ENCODE measurements at places on chromosomes 4 and X.

GRCh38 chr4:182235021-182235795, 8.0 kb upstream of the TENM3 start:
- no peak for DNase-seq

DNA sequence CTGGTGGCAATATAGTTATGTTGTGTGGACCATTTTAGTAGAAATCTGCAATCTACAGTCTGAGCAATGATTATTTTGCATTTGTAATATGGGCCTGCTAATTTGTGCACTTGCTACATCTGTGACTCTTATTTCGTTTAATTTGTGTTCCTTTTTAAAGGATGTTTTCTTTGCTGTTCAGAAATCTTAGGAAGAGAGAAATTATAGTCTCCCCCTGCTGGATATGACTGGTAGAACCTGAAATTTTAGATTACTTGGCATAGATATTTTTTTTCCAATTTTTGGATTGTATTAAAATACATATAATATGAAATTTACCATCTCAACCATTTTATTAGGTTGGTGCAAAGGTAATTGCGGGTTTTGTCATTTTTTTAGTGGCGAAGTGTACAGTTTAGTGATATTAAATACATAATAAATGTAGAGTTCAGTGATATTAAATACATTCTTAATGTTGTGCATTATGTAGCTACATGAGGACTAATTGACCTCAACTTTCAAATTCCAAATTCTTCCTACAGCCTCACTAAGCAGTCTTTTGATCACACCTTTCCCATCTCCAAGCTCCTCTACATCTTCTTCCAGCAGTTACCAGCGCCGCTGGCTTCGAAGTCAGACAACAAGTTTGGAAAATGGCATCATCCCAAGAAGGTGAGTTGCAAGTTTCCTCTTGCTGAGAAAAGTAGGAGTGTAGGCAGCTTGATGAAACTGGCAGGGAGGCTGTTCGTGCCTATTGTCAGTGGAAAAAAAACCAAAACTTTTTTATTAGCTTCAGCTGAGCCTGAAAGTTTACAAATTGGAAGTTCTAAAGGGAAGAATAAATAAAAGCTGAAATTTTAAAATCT, 82.2 kb downstream of the FNIP2 start:
- no peak for DNase-seq

GRCh38 chr4:6278801-6279197, 9.1 kb downstream of the WFS1 start:
- DNase-seq = no peak

- DNase-seq = no peak
Measured at GRCh38 chr4:8112672-8113071, 45.9 kb downstream of the ABLIM2 start.

GRCh38 chr4:149751174-149751573, 64.5 kb downstream of the IQCM start:
- DNase-seq = no peak

- DNase-seq = no peak
Measured at GRCh38 chrX:32877592-32877991, 333.8 kb downstream of the DMD start.

GRCh38 chr4:177403746-177404145, 38.5 kb downstream of the AGA start:
- DNase-seq = no peak

DNA sequence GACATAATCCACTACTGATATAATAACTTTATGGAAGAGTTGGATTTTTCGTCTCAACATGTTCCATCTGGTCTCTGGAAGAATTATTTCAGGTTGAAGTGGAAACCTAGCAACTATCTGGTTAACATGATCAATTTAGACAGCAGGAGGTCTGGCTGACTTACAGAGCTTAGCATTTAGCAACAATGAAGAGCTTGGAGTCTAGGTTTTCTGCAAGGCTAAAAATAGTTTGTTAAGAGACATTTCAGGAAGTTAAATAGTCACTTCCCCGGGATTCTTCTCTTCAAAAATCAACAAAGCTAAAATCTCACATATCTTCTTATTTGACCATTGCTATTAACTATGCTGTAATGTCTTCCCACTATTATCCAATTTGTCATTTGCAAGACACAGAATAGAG, 418.6 kb upstream of the DIPK2B start:
- no peak for DNase-seq

DNA sequence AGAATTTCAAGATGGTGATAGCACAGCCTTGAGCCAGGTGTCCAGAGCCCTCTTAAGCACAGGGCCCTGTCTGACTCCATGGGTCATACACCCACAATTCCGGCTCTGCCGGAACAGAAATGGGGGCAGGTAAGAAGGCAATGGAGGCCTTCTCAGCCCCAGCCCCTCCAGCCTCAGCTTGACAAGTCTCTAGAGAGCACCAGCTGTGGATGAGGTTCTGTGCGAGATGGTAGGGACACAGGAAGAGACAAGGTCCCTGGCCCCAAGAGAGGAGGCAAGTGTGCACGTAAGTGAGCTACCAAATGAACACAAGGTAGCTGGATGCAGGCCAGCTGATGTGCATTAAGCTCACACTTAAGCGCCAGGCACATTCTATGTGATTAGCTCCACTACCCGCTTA, 2.4 kb upstream of the PRRG3 start:
- no peak for DNase-seq

DNA sequence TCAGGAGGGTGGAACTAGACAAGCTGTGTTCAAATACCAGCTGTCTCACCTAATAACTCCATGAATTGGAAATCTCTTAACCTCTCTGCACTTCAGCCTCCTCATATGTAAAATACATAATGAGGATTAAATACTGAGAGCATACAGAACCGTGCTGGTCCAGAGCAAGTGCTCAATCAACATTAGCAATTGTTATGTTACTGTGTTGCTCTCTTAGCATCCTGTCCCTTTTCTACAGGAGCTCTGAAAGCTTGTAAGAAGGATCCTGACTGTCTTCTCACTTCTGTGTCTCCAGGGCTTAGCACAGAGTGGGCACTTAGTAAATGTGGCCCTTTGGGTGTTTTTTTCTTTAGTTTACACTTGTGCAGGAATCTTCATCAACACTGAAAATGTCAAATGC, 1456.1 kb upstream of the IGFBP7 start:
- no peak for DNase-seq

GRCh38 chr4:187178587-187178986, 454.9 kb upstream of the FAT1 start:
- DNase-seq = no peak

DNA sequence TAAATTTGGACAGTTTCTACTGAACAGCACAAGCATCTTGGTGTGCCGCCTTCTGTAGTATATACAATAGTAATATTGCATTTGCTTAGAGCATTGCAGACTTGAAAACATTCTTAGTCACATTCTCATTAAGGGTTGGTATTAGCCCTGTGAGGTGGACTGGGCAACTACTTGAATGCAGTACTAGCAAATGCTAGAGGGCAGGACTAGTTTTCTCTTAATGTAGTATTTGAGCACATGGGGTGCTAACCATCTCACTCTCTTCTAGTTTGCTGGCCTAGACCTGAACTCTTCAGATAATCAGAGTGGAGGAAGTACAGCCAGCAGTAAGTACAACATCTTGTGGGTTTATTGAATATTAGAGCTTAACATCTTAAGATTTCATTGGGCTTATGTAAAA, 3.2 kb downstream of the DDX3X start:
- no peak for DNase-seq

DNA sequence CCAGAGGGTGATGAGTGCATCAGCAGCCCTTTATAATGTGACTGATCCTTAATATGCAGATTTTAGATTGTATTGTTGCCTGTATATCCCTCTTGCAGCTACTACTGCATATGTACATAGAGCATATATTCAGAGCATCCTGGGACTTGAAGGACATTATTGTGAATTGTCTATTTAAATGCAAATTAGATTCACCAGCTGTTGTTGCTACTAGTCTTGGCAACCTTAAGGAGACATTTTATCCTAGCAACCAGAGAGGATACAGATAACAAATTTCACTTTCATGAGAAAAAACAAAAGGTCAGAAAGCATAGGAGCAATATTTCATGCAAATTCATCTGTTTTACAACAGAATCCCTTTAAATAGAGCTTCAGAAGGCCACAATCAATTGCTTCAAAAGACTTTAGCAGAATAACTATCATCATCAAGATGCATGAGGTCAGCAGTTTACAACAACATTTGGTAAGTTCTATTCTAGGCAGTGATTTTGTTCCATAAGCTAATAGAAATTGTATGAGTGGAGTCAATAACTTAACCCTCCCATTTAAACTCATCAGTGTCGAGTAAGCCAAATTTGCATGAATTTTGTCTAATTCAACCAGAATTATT, 148.6 kb downstream of the GC start:
- no peak for DNase-seq

DNA sequence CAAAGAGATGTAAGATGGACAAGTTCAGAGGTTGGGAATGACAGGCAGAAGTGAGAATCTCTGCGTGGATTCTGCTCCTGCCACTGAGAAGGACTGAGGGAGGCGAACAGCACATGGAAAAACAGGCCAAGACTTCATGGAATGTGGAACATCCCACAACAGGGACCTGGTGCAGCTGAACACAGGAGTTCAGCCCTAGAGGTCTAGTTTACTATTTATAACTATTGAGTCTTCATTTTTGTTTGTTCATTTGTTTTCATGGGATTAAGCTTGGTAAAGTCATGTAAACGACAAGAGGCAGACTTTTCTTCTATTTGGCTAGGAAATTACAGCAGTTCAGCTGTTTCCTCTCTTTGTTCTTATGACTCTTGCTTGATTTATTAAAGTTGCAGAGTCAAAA, 234.5 kb downstream of the MAML3 start:
- DNase-seq = no peak

DNA sequence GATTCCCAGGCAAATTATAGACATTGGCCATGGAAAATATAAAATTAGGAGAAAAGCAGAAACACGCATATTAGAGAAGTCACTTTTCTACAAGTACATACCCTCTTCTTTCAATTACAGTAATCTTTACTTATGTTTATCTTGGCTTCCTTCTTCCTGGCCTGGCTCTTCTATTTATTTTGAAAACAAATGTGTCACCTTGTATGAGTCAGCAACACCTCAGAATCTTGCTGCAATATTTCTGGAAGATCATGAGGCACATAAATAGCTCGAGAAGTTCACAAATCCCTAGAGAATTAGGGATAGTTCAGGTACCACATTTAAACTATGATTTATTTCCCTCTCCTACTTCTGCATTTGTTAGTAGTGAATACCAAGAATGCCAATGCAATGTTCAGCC, 124.6 kb downstream of the ANOS1 start:
- DNase-seq = no peak

- DNase-seq = no peak
Measured at GRCh38 chrX:74408304-74408703, 13.0 kb upstream of the SLC16A2 start.

GRCh38 chrX:54926978-54927377, 6.4 kb downstream of the TRO start:
- no peak for DNase-seq

DNA sequence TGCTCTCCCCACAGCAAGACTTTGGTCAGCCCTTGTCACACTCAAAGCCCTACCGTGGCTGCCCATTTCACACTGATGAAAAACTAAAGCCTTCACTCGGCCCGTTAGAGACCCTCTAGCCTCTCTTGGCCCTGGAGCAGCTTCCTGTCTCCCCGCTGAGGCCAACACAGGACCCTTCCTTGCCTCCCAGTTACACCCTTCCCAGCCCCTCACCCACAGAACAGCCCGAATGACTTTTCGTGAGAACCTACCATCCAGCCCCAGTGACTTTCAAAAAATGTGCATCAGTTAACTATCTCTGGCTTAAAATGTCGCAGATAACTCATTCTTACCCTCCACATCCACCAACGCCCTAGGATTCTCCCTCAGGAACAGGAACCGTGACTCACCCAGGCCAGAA, 756 bp upstream of the TAF9B start:
- DNase-seq = no peak

- DNase-seq = no peak
Measured at GRCh38 chr4:42816189-42816879, 76.2 kb upstream of the GRXCR1 start.

GRCh38 chr4:96473246-96473645, 633.4 kb downstream of the PDHA2 start:
- no peak for DNase-seq

DNA sequence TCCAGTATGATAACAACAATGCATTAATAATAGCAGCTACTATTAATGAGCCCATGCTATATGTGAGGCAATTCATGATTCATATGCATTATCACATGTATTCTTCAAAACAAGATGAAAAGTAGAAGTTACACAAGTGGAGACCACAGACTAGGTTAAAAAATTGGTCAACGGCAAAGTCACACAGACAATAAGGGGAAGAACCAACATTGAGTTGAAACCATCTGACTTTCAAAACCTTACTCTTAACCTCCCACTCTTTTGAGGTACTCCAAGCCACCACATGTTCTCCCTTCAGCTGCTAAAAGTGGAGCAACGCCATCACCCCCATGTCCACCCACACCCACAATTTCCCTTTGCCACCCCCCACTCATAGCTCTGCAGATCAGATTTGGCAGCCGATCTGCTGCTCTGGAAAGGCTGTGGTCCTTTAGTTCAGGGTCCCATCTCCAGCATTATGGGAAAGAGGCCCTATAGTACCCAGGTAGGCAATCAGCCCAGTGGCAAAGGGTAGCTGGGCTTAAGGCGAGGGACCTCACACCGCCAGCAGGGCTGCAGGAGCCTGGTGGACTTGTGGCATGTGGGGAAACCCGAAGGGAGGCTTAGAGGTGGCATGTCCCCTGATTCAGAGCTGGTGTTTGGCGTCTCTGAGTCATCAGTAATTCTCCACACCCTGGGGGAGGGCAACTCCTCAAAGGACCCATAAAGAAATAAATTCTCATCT, 33.5 kb upstream of the CYBB start:
- no peak for DNase-seq

- DNase-seq = no peak
Measured at GRCh38 chrX:6810776-6811175, 275.9 kb upstream of the VCX3A start.

GRCh38 chr4:122977103-122977502, 54.7 kb upstream of the NUDT6 start:
- no peak for DNase-seq

- DNase-seq = no peak
Measured at GRCh38 chr4:121690001-121690400, 6.8 kb downstream of the ANXA5 start.

DNA sequence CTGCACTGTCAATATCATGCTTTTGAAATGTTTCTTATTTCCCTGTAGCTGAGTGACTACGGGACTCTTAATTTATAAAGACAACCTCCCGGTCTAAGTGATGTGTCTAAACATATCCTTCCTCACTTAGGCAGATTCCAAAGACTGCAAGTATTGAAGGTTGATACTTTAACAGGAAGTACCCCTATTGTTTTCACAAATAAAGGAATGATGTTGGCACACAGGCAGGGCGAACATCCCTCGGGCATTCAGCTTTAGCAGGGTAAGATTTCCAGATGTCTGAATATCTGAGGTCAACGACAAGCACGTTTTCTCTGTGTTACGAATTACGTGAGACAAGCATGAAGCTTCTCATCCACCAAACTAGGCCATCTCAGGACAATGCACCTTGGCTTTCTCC, 638.0 kb upstream of the FRG1 start:
- no peak for DNase-seq

DNA sequence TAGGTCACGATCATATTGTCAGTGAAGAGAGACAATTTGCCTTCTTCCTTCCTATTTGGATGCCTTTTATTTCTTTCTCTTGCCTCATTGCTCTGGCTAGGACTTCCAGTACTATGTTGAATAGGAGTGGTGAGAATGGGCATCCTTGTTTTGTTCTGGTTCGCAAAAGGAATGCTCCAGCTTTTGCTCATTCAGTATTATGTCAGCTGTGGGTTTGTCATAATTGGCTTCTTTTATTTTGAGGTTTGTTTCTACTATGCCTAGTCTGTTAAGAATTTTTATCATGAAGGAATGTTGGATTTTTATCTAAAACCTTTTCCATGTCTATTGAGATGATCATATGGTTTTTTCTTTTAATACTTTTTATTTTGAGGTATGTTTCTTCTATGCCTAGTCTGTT, 152.3 kb upstream of the MAD2L1 start:
- no peak for DNase-seq
